ENCODE measurements at places on chromosomes 5 and 9.

DNA sequence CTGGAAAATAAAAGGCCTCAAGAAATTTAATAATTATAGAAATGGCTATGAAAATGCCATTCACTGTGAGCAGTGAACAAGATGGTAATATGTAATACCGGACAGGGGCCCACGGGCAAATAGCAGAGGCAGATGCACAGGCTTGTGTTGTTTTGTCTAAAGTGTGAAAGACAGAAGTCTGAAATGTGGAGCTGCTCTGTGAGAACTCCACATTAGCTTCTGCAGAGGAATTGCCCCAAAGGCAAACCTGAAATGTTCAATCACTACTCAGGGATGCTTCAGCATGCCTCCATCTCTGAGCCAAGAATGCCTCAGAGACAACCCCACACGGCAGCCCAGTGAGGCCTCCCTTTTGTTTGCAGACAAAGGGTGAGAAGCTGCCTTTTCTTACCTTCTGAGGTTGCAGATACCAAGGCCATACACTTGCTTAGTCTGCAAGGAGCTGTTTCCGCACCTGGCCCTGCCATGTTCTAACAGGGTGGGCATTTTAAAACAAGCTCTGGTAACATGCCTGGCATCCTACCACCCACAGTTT is 124.3 kb upstream of the CXCL14 start:
- no peak for DNase-seq

- DNase-seq = no peak
Observed at GRCh38 chr5:147465747-147466146, 44.1 kb downstream of the DPYSL3 start.

DNA sequence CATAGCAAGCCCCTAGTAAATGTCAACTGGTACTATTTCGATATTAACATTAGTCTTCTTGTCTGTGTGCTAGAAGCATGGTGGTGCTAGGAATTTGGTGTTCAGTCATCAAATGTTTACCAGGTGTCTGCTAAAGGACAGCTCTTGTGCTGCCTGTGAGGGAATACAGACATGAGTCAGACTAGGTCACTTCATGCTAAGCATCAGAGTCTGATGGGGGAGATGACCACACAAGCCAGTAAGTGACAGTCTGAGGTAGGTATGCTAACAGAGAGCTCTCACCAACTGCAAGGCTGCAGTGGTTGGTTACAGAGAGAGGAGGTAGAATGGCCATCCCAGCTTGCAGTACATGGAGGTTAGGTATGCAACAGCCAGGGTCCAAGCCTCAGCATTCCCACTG is 320.9 kb downstream of the CDK5RAP2 start:
- no peak for DNase-seq

GRCh38 chr5:139494832-139495231 is 12.3 kb upstream of the STING1 start:
- DNase-seq = no peak

GRCh38 chr5:142475102-142475513 is 150.3 kb upstream of the SPRY4 start:
- no peak for DNase-seq
